ENCODE measurements at places on chromosomes 2 and 18. TPM values are rescaled to one million over a fixed set of nuclear protein-coding genes. Genes with fewer than 3 reads are reported as not detected.

RDH14 gene
- total RNA-seq, result 23.2 TPM

- peak; percentile 25 for DNase-seq
Measured at GRCh38 chr2:12416600-12416999, 300.1 kb upstream of the TRIB2 start.

- no peak for DNase-seq
Measured at GRCh38 chr2:181399027-181399426, 58.2 kb upstream of the ITGA4 start.

GRCh38 chr2:81550277-81550676 is 1245.7 kb upstream of the LRRTM1 start:
- no peak for DNase-seq

DNA sequence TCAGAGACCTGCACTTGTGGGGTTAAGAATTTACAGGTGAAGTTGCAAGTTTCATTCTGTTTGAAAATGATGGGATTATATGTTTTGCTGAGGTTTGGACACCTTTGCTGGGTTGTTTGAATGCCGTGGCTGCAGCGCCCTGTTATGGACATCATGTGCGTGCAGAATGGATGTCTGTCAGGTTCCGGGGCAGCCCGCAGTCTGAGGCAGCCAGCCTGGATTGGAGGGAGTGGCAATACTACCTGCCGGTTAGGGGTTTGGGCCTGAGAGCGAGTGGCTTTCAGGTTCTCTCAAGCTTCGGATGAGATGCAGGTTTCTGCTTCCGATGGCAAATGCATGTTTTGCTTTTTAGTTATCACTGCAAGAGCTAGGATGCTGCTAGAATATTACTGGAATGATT is 1.1 kb downstream of the CASP8 start:
- DNase-seq, result peak; percentile 72
